ENCODE measurements at places on chromosomes 16 and 17. TPM values are rescaled to one million over a fixed set of nuclear protein-coding genes. Genes with fewer than 3 reads are reported as not detected.
A peak's percentile ranks its signal among the peaks of the same experiment; 100 is the strongest.

DNA sequence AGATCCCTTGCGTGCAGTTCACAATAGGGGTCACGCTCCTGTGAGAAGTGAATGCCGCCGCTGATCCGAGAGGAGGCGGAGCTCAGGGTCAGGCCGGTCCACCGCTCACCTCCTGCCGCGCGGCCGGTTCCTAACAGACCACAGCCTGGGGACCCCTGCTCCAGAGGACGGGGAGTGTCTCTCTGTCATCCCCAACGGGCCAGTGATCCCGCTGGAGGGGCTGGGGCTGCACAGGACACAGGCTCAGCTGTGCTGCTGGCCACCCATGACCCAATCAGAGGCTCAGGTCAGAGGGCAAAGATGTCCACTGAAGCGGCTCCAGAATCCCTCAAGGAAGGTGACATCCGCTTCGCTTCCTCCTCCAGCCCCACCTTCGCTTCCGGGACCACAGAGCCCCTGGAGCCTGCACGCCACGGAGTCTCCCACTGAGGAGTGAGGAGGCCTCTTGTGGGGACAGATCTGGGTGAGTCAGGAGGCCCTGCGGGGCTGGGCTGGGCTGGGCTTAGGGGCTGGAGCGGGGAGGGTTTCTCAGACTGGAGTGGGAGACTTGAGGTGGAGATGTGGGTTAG lies 115.4 kb downstream of the METRNL start:
- no peak for DNase-seq

GRCh38 chr16:22369221-22369811 lies 5.1 kb downstream of the CDR2 start:
- DNase-seq, result no peak

DNA sequence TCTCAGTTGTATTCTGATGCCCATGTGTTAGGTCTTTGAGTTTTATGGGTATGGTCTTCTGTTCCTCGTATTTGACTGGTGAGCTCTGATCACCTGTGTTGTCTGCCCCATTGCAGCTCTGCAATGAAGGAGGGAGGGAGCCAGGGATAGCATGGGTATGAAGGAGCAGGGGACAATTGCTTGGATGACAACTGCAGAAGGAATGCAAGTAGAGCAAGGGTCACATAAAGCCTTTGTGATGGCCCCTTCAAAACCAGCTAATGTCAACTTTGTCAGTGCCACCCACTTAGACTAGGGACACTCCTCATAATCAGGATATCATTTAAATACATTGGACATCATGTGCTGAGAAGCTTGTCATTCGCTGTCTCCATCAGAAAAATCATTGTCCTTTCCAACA lies 152.7 kb upstream of the MAF start:
- DNase-seq, result no peak

GRCh38 chr16:11038305-11038704 lies 93.9 kb downstream of the CLEC16A start:
- DNase-seq, result no peak

DNA sequence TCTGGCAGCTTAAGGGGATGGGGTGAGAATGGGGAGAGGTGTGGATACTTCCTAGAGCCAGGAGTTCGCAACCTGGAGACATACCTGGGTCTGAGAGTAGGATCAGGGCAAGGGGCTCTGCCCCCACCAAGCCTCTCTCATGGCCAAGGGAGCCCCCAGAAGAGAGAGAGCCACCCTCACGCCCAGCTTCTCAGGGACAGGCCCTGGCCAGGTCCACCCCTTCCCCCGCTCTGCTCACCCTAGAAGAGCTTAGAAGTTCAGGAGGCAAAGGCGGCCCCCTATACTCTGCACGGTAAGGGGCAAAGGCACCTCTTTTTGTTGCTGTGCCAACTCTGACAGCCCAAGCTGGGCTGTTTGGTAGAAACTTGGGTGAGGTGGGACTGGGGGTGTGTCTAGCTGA lies 69.3 kb upstream of the TMEM97 start:
- no peak for DNase-seq

DNA sequence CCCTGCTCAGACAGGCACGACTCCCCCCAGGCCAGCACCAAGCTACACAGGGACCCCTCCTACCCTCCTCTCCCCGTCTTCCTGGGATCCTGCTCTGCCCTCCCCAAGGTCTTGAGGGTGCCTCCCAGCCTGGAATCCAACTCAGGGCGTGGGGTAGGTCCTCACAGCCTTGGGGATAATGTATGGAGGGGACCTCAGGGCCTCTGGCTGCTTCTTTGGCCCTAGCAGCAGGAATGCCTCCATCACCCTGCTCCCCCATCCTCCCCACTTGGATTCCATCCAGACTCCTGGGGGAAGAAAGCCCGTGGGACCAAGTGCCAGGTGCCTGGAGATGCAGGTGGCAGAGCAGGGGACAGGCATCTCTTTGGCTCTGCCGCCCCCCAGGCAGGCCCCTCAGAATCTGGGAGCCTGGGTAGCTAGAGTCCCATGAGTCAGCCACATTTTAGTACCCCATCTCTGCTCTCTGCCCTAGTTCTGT lies 10.7 kb upstream of the STAC2 start:
- DNase-seq, result peak; percentile 41

- no peak for DNase-seq
These were observed 81.8 kb downstream of the CNGB1 start for GRCh38 chr16:57889111-57889510.

- DNase-seq, result no peak
These were observed 11.4 kb upstream of the MAP2K3 start for GRCh38 chr17:21272881-21273792.

DNA sequence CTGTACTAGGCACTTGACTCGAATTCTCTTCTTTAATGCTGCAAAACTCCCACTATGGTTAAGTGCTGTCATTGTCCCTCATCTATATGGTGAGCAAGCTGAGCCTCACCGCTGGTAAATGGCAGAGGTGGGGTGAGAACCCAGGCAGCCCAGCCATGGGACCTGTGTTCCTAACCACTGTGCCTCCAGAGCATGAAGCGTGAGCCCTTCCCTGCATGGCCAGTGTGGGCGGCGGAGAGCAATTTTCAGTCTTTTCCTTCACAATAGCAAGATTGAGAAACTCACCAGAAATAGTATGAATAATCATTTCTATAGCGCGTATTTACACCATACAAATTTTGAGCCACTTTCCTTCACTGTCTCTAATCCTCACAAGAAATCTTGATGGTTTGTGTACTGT lies 9.2 kb downstream of the BFAR start:
- no peak for DNase-seq

Gene SLC38A8
- not detected for total RNA-seq

Gene TMEM220
- total RNA-seq, result 13.3 TPM

Gene MILR1
- total RNA-seq, result 17.8 TPM
